NCI-H1092 (cell line): ENCODE measurements at places on chromosomes 6 and 20.

GRCh38 chr20:49893242-49894072 lies 21.9 kb downstream of the SPATA2 start:
- DNase-seq = no peak

DNA sequence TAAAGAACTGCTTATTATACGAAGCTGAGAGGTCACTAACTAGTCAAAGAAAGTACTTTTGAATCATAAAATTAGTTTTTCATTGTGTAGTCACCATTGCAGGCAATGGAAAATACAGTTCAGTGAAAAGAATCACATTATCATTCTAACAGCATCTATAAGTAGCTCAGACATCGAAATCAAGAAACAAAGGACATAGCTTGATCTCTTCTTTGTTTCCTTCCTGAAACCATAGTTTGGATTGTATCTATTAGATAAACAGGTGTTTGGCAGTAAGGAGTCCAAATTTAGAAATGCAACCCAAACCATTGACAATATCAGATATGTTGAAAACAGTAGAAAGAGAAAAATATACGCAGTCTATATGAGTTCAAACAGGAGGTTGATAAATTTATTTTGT lies 697.3 kb downstream of the TFAP2A start:
- DNase-seq = no peak

- DNase-seq = no peak
Observed at GRCh38 chr6:83605517-83605916, 93.2 kb downstream of the PRSS35 start.

DNA sequence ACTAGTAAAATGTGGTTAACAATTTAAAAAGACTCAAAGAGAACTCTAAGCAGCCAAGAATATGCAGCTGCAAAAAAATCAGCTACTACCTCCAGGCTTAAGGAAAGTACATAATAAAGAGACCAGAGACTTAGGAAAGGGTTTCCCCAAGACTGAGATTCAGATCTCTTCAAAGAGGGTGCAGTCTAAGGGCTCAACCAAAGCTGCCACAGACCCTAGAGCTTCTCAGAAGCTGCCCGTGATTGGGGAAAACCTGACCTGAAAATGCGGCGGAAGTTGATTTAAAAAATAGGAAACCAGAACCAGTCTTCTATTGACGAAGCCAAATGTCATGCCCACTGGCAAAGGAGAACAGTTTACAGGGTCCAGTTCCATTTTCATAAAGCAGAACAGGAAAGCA lies 516.8 kb upstream of the MARCKS start:
- no peak for DNase-seq

DNA sequence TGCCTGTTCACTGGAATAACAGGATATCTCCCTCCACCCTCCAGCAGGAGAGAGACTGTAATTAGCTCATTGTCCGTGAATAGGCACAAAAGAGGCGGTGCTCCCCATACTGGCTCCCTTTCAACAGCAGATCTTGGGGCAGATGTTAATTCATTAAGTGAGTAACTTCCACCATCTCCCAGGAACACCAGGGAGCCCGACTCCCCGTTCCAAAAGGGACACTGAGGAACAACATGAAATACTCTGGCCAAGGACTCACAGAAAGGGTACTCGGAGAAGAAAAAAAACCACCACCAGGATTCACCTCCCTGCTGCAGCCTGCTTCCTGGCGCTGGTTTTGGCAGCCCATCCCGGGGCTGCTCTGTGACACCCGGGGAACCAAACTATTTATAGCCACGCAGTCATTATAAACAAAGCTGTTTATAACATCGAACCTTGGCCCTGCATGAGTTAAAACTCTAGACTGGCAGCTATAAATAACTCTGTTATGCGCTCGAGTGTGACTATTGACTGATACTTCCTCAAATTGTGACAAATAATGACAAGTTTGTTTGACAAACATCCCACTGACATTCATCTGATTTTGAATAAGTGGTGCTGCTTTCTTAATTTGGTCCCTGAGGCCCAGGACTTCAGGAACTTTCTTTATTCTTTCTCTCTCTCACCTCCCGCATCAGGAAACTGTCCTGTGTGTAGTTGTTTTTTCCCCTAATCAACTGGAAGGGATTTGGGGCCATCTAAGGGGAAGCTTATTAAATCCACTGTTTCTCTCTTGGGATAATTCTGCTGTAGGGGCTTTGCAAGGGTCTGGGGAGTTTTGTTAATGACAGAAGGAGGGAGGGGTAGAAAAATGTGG lies 521.6 kb downstream of the CD83 start:
- no peak for DNase-seq

DNA sequence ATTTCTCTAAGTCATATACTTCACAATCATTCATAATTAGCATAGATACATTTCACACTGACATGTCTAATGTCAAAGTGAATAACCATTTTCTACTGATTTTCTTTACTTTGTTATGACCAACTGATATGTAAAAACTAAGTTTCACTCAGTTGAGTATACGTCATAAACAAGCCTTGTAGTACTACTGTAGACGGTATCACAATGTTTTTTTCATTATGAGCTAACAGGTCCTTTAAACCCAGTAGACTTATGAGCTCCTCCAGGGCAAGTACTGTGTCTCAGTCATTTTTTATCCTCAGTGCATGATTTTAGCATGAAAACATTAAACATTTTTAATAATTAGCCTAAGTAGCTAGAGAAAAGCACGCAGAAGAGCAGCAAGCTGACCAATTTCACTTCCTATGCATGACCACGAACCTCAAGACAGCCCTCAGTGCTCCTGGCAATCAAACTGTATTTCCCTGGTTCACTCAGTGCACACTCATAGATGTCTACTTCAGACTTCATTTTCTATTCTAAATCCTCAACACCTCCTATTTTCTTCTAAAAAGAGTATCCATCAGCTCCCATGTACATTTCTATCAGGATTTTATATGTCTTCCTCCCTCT lies 32.0 kb upstream of the TFAP2D start:
- no peak for DNase-seq

DNA sequence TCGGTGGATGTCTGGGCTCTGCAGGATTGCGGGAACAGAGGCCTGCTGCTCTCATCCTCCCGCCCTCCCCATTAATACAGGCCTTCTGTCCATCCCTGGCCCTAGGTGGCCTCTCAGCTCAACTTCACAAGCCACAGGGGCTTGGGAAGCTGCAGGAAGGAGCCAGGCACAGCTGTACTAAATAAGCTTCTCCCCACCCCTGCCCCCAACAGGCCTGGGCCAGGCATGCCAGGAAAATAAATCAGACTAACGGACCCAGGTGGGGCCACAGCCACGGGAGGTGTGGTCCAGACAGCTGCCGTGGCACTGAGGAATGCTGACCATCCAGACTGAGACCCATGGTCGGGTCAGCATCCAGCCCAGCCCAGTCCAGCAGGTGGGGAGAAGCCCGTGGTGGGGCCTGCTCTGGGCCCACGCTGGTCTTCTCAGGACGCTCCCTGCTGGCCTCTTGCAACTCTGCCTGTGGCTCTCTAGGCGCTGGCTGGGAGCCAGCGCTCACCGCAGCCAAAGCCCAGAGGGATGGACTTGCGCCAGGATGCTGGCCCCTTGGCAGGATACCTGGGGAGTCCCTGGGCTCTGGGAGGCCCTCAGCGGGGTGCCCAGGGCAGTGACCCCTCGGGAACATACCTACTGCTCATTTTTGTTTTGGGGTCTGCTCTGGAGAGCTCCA lies 8.6 kb upstream of the YTHDF1 start:
- DNase-seq = peak; percentile 56

GRCh38 chr6:120826253-120826652 lies 508.0 kb downstream of the TBC1D32 start:
- no peak for DNase-seq

- DNase-seq = no peak
Observed at GRCh38 chr20:41142919-41143318, 5.6 kb downstream of the PLCG1 start.

- no peak for DNase-seq
Observed at GRCh38 chr20:21229163-21229562, 74.0 kb upstream of the XRN2 start.

GRCh38 chr6:169019727-169020491 lies 233.7 kb downstream of the THBS2 start:
- no peak for DNase-seq

DNA sequence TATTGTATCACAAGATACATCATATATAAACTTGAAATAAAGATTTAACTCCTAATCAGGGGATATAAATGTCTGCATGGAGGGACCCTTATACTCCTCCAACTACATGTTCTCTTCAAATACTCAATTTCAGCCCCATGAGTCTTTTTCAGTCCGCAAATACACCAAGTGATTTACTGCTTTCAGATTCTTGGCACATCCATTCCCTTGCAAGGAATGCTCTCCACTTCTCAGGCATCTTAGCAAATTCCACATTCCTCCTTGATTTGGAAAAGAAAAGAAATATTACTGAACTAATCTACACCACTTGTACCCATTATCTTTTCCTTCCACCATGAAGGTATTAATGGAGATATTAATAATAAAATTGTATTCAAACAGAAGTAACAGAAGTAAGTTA lies 999.4 kb upstream of the GJE1 start:
- DNase-seq = no peak

GRCh38 chr6:127053032-127053874 lies 65.2 kb upstream of the RSPO3 start:
- no peak for DNase-seq

DNA sequence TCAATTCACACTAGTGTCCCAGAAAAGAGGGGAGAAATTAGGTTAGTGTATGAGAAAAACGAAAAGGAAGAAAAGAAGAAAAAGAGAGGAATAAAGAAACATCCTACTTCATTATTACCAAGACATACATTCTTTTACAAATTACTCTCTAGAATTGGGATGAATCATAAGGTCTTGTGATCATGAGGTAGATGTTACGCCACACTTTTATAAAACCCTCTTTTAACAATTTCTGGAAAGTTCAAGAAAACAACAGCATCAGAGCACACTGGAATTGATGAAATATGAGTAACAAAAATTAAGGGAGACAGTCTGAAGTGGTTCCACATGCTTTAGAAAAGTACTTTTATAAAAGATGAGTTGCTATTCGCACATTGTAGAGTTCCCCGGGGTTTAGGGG lies 32.6 kb upstream of the NRSN1 start:
- no peak for DNase-seq

- DNase-seq = no peak
Observed at GRCh38 chr6:43771858-43772680, 2.1 kb downstream of the VEGFA start.
